Stimulated activated CD8-positive, alpha-beta memory T cell treated with anti-CD3 and anti-CD28 coated beads, Interleukin-4, amount 100 ng/mL, for 4 hours (primary cell): ENCODE measurements at places on chromosomes 7 and 10.

DNA sequence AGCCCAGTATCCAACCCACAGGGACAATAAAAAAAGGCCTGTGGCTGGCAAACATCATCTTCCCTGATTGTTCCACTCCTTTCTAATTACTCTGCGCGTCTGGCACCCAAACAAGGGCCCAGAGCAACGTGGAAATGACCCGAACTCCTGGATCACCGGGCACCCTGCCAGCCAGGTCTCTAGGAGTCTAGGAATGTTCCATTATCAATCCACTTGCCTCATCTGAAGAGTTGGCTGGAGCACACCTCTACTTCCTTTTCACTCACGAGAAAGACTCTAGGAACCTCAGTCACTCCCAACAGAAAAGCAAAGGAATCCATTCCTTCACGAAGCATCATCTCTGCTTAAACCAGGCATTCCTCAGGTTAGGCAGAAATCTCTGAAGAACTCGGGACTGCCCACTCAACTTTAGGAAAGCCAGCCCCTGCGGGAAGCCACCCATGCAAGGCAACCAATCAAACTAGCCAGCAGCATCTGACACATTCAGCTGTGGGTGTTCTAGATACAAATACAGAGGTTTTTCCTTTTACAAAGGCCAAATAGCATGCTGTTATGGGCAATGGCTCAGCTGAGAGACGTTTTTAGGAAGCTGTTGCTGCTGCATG lies 37.7 kb downstream of the ATXN7L1 start:
- DNase-seq, result no peak

DNA sequence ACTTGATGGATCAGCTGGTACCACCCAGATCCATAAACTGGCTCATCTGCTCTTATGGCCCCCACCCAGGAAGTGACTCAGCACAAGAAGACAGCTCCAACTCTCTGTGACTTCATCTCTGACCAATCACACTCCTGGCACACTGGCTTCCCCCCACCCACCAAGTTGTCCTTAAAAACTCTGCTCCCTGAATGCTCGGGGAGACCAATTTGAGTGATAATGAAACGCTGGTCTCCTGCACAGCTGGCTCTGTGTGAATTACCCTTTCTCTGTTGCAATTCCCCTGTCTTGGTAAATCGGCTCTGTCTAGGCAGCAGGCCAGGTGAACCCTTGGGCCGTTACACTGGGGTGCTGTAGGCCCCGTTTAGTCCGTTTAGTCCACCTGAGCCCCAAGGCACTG lies 23.4 kb upstream of the BNIP3 start:
- DNase-seq, result no peak

DNA sequence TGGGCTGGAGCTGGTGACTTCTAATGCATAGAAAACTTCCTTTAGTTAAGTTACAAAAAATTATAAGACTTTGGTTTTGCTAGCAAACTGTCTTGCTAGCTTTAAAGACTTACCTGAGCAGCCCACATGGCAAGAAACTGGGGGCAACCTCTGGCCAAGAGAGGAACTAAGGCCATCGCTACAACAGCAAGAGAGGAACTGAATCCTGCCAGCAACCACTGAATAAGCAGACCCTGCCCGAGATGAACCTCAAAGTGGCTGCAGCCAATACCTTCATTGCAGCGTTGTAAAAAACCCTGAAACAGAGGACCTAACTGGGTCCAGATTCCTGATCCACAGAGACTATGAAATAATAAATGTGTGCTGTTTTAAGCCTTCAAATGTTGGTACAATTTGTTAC lies 54.6 kb upstream of the STARD3NL start:
- DNase-seq, result no peak

- DNase-seq, result no peak
These were observed 94.5 kb downstream of the HIPK2 start for GRCh38 chr7:139683137-139683921.

DNA sequence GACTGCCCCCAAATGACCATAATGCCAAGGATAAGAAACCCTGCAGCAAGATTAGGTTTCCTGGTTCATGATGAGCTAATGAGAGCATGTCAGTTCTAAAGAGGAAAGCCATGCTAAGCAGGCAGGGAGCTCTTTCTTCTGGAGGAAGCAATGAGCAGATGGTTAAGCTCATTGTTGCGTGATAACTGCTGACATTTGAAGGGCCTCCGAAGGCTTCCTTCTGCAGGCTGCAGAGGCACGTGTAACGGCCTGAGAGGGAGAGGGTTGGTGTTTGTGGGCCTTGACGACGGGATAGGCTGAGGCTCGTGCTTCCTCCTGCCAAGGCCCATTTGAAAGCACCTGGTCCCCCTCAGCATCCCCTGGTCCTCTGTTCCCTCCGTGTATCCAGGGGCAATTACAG lies 63.5 kb upstream of the BTBD16 start:
- DNase-seq, result no peak

DNA sequence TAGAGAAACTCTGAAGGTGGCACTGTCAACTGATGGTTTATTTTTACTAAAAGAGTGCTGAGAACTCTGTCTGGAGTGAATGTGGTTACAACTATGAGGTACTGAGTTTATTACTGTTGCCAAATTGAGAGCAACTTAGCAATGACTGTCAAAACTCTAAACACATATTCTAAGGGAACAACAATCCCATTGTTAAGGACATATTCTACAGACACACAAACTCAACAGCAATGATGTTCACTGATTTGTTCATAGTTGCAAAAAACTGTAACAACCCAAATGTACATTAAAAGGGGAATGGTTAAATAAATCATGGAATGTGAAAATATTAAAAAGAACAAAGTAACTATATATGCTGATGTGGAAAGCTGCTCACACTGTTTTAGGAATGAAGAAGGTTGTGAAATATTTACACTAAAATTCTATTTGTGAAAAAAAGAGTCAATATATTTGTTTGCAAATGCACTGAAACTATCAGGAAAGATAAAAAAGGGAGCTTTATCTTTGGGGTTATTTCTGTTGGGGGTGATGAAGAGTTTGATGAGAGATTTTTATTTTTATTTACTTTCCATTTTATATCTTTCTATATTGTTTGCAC lies 12.9 kb downstream of the PON2 start:
- DNase-seq, result no peak

DNA sequence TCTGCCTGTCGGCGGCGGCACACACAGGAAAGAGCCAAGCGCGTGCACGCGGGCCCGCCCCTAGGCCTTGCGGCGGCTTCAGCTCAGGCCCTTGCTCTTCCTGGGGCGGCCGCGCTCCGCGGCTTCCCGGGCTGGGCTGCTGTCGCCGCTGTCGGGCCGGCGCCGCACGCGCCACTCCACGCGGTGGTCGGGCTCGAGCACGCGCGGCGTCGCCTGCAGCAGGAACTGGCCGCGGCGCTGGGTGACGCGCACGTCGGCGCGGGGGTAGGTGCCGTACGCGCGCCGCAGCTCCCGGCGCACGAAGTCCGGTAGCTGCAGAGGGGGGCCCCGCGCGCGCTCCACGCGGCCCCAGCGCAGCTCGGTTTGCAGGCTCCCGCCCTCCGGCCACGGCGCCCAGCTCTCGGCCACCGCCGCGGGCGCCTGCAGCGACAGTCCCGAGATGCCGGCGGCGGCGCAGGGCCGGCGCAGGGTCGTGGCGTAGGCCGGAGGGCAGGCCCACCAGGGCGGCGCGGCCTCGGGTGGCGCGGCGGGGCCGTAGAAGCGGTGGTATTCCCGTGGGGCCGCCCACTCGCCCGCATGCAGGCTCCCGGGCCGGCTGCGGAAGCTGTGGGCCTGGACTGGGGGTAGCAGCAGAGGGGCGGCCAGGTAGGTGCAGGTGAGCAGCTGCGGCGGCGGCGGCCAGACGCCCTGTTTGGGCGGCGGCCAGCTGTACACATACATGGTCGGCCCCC lies 804 bp downstream of the C10orf95 start:
- DNase-seq, result peak; percentile 52

DNA sequence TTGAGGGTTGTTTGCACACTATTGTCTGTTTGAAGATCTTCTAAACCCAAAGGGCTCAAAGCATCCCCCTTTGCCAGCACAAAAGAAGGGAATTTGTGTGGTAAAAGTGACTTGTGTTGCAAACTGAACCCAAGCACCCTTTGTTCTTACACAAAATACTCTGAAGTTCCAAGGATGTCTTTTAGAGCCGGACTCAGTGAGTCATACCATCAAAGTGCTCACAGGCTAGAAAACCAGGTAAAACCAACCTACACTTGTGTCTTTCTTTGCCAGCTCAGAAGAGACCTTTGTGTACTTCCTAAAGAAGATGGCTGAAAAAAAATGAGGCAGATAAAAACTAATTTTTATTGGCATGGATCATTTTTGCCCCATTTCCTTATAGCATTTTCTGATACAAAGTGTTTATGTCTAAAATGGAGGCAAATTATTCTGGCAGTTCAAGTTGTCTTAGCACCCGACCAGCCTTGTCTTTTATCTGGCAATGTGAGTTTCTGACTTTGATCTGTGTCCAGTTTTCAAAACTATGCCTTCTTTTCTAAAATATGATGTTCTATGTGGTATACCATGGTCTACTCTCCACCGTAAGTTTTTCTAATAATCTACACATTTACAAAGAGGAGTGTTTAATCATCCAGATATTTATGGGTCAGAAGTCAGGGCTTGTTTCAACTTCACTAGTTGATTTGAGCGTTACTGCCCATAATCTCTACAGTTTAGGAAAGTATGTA lies 128.4 kb upstream of the FZD1 start:
- no peak for DNase-seq

DNA sequence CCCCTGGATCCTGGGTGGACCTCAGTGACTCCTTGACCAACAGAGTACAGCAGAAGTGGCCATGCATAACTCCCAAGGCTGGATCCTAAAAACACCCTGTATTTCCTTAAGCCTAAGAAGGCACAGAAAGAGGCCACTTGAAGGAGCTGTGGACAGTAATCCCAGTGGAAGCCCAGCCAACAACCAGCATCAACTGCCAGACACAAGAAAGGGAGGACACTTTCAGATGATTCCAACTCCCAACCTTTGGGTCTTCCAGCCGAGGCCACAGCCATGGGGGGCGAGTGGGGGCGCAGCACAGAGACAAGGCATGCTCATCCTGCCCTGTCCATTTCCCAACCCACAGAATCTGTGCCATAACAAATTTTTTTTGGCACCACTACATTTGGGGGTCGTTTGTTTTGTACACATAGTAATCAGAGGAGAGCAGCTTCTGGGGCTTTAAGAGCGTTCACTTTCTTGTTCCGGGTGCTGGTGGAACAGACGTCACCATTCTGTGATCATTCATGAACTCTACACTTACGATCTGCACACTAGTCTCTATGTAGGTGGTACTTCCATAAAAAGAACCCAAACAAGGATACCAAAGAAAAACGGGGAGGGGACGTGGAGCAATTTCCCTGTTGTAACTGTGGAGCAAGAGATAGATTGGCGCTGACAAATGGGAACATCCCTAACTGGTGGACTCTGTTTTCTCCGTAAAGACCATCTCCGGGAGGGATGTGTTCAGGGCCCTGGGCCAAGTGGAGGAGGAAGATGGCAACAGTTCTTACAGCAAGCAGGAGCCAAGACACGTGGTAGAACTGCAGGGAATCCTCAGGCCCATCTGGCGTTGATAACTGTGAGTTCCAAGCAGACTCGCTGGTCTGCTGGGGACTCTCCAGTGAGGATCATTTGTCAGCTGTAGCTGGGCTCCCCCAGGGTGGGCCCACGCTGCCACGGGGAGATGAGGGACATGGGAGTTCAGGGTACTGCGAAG lies 6.0 kb upstream of the SLC29A3 start:
- no peak for DNase-seq

DNA sequence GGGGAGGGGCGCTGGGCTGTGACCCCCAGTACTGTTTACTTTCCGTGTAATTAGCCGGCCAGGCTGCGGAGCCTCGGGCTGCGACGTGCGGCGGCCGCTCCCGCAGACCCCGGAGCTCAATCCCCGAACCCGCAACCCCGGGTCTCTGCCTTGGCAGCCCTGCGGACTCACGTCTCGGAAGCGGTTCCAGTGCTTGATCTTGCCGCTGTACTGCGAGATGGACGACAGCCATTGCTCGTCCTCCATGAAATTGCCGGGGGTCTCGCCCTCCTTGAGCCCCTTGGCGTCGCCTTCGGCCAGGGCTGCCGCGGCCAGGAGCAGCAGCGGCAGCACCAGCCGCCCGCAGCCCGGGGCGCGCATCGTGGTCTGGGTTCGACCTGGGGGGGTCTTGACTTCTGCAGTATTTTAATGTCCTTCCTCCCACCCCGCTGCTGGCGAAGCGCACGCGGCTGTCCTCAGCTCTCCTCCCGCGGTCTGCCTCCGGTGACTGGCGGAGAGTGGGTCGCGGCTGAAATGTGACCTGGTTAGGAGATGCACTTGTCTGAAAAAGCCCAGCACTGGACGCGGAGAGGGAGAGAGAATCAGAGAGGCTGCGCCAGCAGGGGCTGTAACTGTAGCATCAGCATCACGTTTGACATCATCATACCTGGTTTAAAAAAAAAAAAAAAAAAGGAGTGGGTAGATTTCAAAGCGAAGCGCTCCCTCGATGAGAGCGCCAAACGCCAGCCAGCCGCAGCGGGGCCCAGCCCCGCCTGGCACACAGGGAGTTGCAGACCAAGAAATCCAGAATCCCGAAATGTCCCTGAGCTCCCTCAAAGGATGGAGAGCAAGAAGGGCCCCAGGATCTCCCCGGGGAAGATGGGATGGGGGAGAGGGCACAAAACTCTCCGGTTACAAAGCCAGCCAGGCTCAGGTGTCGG lies at the start of gene SPOCK2:
TSS of gene SPOCK2 (minus strand) at position 583 of the 920 bp plus-strand sequence. CDS start at position 360, 223 bp downstream.
- peak; percentile 38 for DNase-seq

- DNase-seq, result no peak
These were observed at the start of gene PHKG1 for GRCh38 chr7:56092789-56093531. PHKG1 (minus strand) TSS chr7:56092952; CDS start chr7:56088941, 4,011 bp downstream.

GRCh38 chr7:43583424-43584194 lies 701 bp downstream of the STK17A start:
- DNase-seq, result peak; percentile 49

- DNase-seq, result no peak
These were observed 1.2 kb downstream of the TBATA start for GRCh38 chr10:70784016-70784415.

GRCh38 chr7:11831156-11831735 lies 752 bp downstream of the THSD7A start:
- DNase-seq, result no peak

DNA sequence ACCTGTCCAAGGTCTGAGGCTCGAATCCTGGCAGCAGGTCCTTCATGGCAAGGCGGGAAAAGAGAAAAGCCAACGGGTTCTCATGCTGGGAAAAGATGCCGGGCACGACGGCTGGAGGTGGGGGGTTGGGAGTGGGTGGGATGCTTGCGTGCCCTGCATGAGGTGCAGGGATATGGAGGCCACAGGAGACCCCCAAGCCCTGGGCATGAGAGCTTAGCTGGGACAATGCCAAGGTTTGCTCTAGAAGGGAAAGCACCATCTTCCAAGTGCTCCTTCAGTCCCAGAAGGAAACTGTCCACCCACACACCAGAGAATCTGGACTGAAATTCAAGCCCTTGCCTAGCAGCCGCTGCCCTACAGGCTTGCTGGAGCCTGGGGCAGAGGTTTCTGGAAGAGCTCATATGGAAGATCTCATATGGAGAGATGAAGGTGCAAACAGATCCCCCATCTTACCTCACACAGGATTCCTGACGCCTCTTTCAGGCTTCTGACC lies 64.3 kb downstream of the ZRANB1 start:
- DNase-seq, result no peak
